ENCODE measurements at places on chromosomes 13 and 19.

- DNase-seq = no peak
Measured at GRCh38 chr13:79767126-79767525, 286.2 kb downstream of the NDFIP2 start.

GRCh38 chr13:23806874-23807526 is 82.2 kb downstream of the MIPEP start:
- DNase-seq = no peak

GRCh38 chr19:2575734-2576481 is 100.0 kb downstream of the GADD45B start:
- no peak for DNase-seq

DNA sequence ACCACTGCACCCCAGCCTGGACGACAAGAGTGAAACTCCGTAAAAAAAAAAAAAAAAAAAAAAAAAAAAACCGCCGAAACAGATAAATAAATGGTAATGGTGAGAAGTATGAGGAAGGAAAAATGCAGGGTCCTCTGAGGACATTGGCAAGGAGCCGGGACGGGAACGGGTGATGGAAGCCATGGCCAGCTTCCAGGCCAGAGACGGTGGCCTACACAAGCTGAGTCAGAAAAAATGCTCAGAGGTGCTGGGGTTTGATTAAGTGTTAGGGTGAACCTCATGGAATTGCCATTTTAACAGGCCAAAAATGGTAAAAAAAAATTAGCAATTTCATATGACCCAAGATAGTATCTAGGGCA is 866 bp upstream of the ZSWIM4 start:
- DNase-seq = no peak

GRCh38 chr13:101875091-101875490 is 422.6 kb downstream of the ITGBL1 start:
- DNase-seq = no peak

DNA sequence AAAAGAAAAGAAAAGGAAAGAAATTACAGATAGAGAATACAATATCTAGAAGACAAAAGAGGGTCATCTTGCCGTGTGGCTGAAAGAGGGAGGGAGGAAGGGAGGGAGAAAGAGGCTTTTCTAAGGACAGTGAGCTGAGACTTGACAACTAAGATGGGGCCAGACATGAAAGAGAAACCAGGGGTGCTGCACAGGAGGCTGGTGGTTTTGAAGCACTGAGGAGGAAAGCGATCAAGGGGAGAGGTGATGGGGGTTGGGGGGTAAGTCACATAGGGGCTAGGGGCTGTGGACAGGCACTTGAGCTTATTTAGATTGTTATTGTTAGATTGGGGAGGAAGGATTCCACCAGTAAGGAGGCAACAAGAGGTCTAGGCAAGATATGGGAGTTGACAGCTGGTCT is 17.3 kb downstream of the PNPLA6 start:
- no peak for DNase-seq

- no peak for DNase-seq
Measured at GRCh38 chr19:3862826-3863500, 5.9 kb downstream of the ZFR2 start.
